NCI-H2227 treated with DMSO at 0.1 percent for 48 hours (cell line): ENCODE measurements at places on chromosomes 4 and X.

DNA sequence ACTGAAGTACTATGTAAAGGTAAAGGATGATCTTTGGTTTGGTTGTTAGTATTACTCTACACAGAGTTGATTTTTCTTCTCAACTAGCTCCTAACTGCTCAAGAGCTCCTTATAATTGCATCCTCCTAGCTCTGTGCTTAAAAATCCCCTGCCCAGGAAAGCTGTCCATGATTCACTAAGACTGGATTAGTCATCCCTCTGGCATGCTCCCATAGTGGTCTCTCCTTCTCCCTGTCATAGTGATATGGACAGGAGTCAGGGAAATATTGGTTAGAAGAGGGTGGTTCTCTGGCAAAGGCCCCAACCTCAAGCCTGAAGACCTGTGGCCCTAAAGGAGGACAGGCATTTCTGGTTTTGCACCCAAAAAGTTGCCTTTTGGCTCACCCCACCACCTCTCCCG lies 242.3 kb upstream of the KCNIP4 start:
- no peak for DNase-seq

DNA sequence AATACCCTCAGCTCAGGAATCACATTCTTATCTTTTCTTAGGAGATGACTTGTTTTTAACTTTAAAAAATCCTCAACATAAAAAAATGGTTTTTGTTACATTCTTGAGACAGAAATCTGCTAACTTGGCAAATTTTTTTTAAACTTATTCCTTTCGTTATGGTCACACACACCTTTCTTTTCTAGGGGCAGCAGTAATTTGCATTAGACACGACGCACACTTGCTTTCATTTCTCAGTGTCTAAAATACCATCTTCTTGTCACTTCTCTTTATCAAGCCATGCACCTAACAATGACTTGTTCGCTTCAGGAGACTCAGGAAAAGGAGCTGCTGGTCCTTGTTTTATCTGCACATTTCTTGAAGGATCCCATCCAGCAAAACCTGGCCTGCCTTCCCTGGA lies 112.6 kb upstream of the TBL1X start:
- no peak for DNase-seq

GRCh38 chr4:54228961-54229501 lies at the start of gene PDGFRA:
PDGFRA (plus strand) TSS chr4:54229293; CDS start chr4:54258769, 29,476 bp downstream.
- DNase-seq: no peak

- no peak for DNase-seq
Measured at GRCh38 chr4:176479767-176480166, 160.0 kb downstream of the SPCS3 start.

GRCh38 chrX:16923157-16923556 lies 23.3 kb upstream of the REPS2 start:
- no peak for DNase-seq

DNA sequence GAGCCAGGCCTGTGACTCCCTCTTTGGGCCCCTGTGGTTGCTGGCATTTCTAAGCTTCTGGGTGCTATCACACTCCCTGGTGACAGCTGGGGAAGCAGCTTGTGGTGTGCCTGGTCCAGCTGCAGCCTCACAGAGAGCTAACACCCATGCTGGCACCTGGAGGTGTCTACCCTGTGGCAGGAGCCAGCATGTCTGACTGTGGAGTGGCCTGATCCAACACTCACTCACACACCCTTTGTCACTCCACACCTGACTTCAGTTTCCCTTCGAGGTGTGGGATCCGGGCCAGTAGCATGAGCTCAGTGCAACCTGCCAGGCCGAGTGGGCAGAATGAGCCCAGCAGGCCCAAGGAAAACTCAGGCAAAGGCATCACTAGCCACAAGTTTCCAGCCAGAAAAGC lies 67.5 kb downstream of the TECRL start:
- DNase-seq: no peak

- no peak for DNase-seq
Measured at GRCh38 chr4:47873877-47874541, 36.1 kb upstream of the CORIN start.

- DNase-seq: no peak
Measured at GRCh38 chrX:74085642-74086236, 218.2 kb upstream of the ZCCHC13 start.

DNA sequence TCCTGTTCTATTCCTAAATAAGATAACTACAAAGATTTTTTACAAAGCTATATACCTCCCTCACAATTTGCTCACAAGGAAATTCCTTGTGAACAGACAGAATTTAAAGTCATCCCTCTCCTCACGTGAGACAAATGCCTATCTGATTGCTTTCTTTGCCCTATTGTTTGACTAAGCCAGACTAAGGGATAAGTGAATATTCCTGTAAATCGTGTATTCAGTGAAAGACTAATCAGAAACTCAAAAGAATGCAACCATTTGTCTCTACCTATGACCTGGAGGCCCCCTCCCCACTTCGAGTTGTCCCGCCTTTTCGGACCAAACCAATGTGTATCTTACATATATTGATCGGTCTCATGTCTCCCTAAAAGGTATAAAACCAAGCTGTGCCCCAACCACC lies 15.3 kb upstream of the ZBTB33 start:
- DNase-seq: no peak

DNA sequence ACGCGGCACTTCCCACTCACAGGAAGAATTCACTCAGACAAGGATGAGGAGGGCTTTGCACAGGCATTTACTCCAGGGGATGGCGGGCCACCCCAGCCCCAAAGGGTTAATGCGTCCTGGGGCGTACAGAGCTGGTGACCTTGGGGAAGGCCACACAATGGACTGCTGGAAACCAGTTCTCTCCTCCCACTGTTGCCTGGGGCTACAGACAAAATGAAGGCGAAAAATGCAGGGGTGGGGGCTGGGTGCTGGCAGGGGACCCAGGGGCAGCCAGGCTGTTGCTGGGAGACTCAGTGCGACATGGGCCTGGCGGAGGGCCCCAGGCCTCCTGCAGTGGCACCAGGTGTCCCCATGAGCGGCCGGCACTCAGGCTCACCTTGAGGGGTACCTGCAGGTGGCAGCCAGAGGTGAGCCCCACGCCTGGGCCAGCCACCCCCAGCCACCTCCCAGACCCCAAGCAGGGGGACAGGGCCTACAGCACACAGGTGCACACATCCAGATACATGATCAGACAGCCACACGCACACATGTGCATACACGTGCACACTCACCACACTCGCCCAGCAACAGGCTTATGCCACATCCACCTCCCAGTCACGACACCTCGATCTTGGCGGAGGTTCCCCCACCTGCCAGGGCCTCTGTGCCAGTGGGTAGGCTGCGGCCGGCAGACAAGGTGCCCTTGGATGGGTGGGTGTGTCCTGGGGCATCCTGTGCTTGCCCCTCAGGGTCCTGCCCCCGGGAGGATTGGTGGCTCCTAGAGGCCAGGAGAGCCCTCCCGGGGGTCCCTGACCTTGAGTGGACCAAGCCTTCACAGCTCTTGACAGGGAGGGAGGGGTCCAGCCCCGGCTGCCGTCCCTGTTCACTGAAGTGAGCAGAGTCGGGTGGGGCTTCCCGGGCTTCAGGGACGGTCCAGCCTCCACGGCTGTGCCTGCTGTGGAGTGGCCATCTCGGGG lies 13.1 kb downstream of the NAT8L start:
- DNase-seq: no peak

DNA sequence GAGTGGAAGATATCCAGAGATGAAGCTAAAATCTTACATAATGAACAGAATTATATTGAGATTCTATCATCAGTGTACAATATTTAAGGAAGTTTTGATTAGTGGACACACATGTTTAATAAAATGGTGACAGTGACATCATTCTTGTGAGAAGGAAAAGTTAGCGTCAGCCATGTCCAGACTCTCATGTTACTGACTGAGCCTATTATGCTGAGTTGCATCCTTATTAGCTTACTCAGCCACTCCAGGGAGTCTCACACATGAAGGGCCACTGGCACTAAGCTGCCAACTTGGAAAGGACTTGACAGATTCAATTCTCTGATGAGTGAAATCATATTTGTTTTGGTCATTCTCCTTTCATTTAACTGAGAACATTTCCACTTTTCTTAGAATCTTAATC lies 170.6 kb downstream of the BANK1 start:
- DNase-seq: no peak

DNA sequence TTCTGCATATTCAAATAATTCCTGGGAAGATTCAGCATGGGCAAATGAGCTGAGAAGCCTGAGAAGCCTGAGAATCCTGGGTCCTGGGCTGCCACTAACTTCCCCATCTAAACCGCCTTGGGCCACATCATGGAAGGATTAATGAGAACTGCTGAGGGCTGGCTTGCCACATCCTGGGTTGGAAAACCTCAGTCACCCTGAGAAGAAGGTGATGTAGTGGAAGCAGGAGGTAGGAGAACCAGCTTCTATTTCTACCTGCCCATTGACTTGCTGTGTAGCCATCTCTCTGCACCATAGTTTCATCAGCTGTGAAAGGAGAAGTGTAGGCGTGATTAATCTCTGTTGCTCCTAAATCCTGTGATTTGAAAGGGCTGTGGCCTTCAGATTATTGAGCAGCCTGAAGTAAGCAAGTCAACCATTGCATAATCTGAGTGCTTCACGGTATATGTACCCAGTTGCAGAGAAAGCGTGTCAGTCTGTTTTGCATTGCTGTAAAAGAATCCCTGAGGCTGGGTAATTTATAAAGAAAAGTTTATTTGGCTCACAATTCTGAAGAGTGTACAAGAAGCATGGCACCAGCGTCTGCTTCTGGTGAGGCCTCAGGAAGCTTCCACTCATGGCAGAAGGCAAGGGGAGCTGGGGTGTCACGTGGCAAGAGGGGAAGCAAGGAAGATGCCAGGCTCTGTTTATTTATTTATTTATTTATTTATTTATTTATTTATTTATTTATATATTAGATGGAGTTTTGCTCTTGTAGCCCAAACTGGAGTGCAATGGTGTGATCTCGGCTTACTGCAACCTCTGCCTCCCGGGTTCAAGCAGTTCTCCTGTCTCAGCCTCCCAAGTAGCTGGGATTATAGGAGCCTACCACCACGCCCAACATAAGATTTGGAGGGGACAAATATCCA lies 140.9 kb upstream of the ATP6AP2 start:
- no peak for DNase-seq

DNA sequence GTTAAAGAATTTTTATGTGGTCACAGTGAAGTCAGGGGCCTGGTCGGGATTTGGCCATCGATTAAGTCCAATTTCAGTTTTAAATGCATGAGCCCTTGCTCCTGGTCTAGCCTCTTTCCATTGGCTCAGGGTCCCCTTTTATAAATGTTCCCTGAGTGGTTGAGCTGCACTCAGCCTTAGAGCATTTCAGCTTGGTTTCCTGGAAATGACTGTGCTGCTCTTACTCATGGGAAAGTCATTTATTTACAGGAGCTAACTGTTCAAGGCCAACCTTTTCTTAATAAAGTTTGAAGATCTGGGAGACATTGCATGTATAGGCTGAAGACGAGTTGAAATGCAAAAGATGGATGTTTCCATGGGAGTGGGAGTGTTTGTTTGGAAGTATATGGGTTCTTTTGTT lies 98.8 kb upstream of the CLNK start:
- no peak for DNase-seq

GRCh38 chr4:20096911-20097310 lies 154.8 kb upstream of the SLIT2 start:
- no peak for DNase-seq

- DNase-seq: no peak
Measured at GRCh38 chrX:20412871-20413486, 146.3 kb upstream of the RPS6KA3 start.

- DNase-seq: no peak
Measured at GRCh38 chr4:134027931-134028330, 173.7 kb downstream of the PABPC4L start.

DNA sequence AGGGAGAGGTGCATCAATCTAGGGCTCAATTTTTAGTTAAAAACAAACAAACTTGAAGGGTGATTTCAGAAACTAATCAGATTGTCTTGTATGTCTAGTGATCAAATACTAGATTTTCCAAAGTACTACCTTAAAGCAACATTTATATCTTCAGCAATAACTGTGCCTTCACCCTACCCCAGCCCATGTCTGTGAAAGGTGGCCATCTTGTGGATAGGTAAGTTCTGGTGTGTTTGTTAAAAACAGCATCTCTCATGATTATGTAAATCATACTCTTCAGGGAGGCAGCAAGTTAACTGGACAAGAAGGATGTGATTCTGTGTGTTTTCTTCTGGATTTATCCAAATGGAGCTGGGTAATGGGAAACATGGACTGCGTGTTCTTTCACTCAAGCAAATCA lies 81.4 kb upstream of the ACSL1 start:
- no peak for DNase-seq

- DNase-seq: peak; percentile 20
Measured at GRCh38 chr4:145909281-145909715, 29.3 kb downstream of the ZNF827 start.

- no peak for DNase-seq
Measured at GRCh38 chr4:73948990-73949706, 32.7 kb downstream of the PF4 start.

GRCh38 chrX:21800344-21800770 lies 39.1 kb upstream of the MBTPS2 start:
- DNase-seq: no peak

DNA sequence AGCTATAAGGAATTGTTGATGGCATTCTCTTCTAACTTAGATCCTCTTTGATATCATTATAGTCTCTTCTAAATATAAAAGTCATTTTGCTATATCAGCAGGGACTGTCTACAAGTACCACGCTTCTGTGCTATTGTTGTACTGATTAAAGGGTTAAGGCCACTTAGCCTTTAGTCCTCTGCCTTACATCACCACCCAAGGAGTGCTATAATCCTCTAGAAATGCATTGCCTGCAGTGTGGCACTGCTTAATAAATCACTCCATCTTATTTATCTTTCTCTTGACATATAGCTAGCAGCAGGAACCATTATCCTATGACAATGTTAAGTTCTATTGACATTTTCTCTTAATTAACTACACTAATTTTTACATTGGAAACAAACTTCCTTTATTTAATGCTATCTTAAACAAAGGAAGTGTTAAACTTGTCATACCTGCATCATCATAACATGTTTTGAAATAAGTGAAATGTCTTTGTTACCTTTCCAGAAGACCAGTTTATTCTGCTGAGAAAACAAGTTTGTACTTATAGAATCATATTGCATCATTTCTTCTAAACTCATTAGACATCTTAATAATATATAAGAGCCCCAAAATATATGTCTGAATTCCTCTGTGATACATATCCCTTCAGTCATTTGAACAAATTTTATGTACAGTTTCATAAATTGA lies 360.9 kb upstream of the ATOH1 start:
- DNase-seq: peak; percentile 8

DNA sequence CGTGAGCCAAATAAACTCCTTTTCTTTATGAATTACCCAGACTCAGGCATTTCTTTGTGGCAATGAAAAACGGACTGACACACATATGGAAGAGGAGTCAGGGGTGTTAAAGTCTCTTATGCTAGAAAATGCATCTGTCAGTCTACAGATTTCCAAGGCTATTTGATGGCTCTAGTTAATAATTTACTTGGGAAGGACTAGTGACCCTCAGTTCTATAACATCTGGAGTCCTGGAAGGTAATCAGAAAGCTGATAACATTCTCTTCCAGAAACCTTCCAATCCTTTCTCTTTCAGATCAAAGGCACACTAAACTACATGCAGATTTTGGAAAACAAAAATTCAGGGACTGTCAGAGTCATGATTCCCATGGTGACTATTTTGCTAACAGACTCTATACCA lies 142.0 kb upstream of the TEX13D start:
- no peak for DNase-seq

GRCh38 chr4:181548873-181549575 lies 694.2 kb upstream of the TENM3 start:
- DNase-seq: no peak
